ENCODE measurements at places on chromosomes 13 and 19.

- peak; percentile 55 for DNase-seq
Measured at GRCh38 chr13:94947965-94948371, 235.6 kb upstream of the SOX21 start.

DNA sequence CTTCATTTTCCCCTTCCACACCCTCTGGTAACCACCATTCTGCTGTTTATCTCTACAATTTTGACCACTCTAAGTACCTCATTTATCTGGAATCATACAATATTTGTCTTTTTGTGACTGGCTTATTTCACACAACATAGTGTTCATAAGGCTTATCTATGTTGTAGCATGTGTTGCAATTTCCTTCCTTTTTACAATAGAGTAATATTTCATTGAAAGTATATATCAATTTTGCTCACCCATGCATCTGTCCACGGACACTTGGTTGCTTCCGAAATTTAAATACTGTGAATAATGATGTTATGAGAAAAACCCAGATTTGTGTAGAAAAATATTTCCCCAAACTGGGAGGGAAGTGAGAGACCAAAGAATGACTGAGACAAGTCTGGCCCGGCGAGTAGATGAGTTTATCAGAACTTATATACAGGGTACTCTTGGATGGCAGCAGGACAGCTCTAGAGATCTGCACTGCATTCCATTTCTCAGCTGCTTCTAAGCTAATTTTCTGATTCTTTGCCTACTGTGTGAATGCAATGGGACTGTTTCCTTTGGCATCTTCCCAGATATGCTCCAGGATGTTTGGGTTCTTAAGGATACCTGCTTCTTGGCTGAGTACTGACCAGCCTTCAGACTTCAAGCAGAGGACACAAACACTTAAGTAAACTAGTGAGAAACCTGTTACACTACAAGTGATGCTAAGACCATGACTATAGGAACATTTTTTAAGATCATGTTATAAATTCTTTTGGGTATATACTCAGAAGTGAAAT is 834.0 kb upstream of the PCDH9 start:
- no peak for DNase-seq

DNA sequence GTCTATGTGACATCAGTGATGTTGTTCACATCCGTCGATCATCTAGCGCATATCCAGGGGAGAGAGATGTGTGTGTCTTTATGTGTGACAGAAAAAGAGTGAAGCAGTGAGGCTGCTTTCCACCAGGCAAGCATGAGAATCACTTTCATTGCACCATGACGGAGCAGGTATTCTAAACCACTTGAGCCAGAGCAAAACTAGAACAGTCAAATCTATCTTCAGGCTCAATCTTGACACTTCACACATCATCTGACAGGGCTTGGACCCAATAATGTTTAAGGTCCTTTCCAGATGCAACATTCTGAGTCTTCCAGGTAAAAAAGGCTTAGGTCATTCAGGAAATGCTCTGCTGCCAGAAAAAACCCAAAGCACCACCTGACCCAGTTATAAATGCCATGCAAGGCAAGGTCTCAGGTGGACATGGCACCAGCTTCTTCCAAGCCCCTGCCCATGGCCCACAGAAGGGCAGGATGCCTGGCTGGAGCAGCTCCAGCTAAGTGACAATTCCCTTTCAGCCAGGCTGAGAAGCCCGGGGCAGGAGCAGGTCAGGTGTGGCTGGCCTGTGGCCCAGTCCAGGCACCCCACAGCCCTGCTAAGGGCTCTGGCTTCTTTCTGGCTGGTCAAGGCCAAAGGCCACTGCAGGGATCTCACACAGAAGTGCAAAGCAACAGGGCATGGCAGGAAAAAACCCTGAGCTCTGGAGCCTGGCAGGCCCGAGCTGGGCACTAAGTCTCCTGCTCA is 5.0 kb downstream of the ELAVL1 start:
- DNase-seq: no peak

GRCh38 chr13:114099191-114099590 is 33.2 kb downstream of the RASA3 start:
- no peak for DNase-seq

- peak; percentile 75 for DNase-seq
Measured at GRCh38 chr19:37594982-37595382, 306 bp downstream of the ZNF540 start.

GRCh38 chr13:57682128-57682716 is 50.7 kb downstream of the PCDH17 start:
- DNase-seq: no peak

- DNase-seq: no peak
Measured at GRCh38 chr13:90696656-90697055, 650.8 kb upstream of the MIR17HG start.

DNA sequence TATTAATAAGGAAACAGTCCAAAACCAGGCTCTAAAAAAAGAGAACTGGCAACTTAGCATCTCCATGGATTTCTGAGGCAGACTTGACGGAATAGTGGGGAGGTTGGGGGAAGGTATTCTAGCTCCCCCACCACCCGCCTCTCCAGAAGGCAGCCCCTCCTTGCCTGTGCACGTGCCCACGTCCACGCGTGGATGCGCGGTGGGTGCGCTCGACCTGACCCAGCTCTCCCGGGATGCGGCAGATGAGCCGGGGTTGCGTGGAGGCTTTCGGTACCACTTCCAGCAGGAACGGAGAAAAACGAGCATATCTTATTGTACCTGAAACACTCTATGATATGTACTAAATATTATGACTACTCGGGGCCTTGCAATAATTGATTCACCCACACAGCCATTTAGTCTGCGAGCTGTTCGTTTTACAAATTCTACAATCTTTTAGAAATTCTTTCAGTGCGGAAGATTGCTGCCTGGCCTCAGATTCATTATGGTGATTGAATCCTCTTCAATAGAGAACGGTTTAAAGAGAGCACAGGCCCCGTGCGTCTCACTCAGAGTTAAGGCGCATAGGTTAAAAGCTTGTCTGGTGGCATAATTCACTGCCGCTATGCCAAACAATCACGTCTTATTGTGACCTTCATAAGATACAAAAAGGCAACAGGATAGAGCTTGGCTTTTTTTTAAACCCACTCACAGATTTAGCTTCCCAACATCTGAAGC is 117.9 kb downstream of the URI1 start:
- DNase-seq: no peak

GRCh38 chr13:85099245-85099644 is 700.0 kb downstream of the SLITRK6 start:
- DNase-seq: no peak

GRCh38 chr13:74169676-74170075 is 35.5 kb upstream of the KLF12 start:
- DNase-seq: no peak

GRCh38 chr13:50629497-50629896 is 214.0 kb downstream of the DLEU7 start:
- no peak for DNase-seq

- DNase-seq: peak; percentile 90
Measured at GRCh38 chr19:35247526-35248309, 1.1 kb upstream of the LSR start.

DNA sequence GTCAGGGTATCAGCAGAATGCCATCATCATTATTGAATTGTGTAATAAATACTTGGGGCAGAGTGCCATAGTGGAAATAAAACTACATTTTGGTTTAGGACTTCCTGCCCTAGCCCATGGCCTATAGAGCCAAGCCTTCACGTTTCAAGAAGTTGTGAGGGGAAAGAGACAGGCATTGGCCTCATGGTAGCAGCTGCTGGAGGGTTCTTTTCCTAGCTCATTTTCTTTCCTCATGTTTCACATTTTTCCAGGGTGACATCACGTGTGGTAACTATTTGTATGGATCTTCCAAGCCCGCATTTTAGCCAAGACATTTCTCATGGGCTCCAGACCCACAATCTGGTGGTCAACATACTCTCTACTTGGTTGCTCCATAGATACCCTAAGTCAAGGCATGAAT is 80.4 kb downstream of the LRCH1 start:
- no peak for DNase-seq

DNA sequence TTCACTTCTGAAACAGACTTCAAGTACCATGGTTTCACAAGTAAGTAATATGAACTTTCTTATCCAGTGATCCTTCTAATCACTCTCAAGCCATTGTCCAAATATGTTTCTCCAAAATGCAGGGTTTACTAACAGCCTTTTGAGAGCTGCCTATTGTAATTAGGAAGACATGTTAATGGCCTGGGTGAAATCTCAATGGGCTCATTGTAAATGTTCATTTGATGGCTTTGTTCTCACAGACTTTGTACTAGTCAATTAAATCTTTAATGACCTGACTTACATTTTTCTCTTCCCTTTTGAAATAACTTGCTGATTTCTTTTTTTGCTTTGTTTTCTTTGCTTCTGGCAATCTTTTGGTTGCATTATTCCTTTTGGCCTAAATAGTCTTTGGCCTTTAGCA is 444.8 kb downstream of the LIG4 start:
- no peak for DNase-seq

DNA sequence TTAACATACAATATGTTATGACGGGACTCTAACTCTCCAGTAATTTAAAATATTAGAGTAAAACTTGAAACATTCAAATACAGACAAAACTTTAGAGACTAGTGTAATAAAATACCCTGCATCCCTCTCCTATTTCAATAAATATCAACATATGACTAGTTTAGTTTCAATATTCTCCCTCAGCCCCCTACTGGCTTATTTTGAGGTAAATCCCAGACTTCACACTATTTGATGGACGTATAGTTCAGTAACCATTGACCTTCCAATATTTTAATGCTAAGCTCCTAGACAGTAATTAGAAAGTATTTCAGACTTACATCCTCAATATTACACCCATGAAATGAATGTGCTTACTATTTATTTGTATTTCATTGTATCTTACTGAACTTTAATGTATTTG is 180.7 kb upstream of the STARD13 start:
- DNase-seq: no peak

DNA sequence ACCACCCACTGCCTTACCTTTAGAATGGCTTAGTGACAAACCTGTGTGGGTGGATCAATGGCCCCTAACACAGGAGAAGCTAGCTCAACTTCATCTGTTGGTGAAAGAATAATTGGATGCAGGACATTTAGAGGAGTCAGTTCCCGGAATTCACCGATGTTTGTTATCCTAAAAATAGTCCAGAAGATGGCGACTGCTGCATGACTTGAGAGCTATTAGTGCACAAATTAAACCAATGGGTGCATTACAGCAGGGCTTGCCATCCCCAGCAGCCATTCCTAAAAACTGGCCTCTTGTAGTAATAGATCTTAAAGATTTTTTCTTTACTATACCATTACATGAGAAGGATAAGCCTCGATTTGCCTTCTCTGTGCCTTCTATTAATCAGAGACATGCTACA is 46.8 kb upstream of the ZNF726 start:
- DNase-seq: no peak

GRCh38 chr13:67650471-67650870 is 420.3 kb upstream of the PCDH9 start:
- DNase-seq: no peak

GRCh38 chr13:100506154-100506553 is 82.4 kb downstream of the GGACT start:
- DNase-seq: no peak

DNA sequence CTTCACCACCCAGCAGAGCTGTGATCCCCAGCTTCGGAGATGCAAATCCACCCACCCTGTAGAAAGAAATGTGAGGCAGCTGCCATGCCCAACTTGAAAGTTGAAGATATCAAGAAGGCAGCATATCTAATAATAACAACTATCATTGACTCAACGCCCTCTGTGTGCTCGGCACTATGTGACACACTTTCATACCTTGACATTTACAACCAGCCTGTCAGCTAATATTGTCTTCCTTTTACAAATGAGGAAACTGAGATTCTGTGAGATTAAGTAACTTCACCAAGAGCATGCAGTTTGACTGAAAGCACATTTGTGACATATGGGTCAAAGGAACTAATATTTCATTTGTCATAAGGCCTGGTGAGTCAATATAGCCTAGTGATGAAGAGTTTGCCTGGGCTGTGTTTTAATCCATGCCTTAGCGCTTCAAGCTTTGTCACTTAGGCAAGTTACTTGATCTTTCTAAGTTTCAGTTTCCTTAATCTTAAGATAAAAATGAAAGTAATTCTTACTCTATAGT is 137.0 kb downstream of the FLT1 start:
- no peak for DNase-seq

GRCh38 chr13:111539791-111540446 is 219.5 kb downstream of the TEX29 start:
- no peak for DNase-seq

DNA sequence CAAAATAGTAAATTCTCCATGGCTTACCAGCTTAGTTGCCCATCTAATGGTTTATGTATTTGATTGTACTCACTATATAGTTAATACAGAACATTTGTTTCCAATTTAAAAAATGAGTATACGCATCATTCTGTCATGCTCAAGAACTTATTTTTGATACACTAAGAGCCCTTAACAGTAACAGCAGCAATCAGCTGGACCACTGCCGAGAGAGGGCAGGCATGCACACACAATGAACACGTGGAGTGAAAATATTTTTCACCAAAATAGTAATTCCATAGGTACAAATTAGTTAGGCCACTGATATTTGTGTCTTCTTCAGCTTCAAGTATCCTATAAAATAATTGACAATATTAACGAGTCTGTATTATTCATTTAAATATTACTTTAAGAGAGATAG is 109.9 kb downstream of the KLF12 start:
- DNase-seq: no peak

DNA sequence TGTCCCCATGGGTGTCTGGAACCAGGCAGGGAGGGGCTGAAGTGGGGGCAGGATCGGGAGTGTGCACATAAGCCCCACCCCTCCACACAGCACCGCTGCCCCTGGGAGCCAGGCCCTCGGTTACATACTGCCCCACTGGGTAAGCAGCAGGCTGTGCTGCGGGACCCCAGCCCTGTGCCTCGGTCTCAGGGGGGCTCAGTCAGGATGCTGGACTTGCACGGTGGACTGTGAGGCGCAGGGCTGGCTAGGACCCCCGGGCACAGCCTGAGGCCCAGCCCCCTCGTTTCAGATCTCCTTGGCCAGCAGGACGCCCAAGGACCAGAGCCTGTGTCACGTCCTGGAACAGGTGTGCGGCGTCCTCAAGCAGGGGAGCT is 16.3 kb downstream of the MPND start:
- DNase-seq: no peak
